ENCODE measurements at places on chromosomes 5 and 9.

- no peak for DNase-seq
Observed at GRCh38 chr5:178110-178509, 13.2 kb upstream of the LRRC14B start.

DNA sequence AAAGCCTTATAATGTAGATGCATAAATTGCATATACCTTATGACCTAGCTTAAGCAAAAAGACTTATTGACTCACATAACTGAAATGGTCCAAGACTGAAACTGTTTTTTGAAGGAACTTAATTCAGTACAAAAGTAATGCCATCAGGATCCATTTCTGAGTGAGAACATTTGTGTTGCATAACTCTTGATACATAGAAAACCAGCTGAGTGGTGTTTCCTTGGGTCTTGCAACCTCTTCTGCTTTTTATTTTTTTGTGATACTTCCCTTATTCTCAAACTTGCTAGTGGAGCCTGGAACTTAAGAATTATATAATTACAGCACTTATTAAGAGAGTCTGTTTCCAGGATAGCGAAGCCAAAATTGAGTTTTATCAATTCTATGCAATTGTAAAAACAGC lies 272.0 kb downstream of the MAN2A1 start:
- DNase-seq, result no peak

GRCh38 chr5:65366655-65367054 lies 115.1 kb downstream of the ADAMTS6 start:
- DNase-seq, result no peak

DNA sequence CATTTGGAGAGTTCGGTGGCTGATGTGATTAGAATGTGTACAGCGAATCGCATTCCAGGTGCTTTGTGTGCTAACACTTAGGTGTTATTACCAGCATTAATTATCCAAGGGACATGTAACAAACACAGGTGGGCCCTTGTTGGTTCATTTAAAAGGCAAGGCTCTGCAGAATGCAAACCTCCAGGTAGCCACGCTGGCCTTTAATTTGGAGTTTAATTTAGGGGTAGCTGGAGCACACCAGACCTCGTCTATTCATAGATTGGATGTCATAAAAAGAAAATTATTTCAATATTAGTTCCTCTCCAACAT lies 191.1 kb downstream of the MAT2B start:
- DNase-seq, result no peak

DNA sequence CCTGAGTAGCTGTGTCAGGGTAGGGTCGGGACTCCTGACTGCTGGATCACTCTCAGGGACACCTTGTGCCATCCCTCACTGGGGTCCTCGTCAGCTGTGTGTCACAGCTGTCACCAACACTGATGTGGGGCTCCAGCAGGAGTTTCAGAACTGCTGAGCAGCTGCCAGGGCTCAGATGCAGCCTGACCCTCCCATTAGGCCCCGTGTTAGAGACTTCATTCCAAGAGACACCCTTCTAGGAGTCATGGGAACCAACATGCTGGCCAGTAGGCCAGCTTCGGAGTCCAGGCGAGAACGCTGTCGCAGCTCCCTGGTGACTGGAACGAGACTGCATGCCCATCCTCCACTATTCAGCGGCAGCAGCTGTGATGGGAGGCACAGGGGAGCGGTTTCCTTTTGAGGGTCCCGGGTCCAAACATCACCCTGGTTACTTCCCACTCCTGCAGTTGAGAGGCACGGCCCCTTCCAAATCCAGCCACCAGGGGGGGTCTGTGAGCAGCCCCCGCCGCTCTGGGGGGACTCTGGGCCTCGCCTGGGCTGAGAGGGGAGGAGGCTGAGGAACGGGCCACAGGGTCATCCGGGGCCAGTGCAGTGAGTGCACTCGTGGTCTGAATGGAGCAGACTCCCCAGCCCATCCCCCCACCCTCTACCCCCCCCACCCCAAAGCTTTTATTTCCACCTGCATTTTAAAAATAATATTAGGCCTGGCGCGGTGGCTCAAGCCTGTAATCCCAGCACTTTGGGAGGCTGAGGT lies 12.6 kb upstream of the TCF7 start:
- DNase-seq, result peak; percentile 62

DNA sequence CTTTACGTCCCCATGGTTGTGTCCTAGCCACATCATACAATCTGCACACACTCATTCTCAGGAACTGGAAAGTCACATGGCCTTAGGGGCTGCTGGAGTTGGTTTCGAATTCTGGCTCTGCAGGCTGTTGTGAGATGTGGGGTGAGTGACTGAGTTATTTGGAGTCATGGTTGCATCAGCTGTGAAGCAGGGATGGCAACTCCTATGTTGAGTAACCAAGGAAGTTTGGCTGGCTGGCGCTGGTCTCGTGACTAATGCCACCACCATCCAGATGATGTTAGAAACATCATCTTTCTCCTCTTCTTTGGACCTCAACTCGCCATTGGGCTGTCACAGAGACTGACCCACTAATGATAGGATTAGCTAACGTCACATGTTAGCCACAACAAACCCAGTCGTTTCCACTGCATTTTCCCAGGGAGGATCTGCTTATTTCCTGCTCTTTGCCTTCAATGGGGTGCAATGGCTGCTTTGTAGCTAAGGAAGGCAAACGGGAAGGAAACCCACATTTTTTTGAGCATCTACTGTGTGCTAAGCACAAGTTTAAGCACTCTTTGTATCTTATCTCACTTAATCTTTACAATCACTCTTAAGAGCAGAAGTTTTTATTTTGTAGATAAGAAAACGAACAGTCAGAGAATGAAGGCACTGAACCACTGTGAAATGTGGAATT lies 78.1 kb upstream of the UBTD2 start:
- peak; percentile 27 for DNase-seq

- DNase-seq, result no peak
Observed at GRCh38 chr5:54895816-54896341, 89.5 kb downstream of the ESM1 start.

- DNase-seq, result no peak
Observed at GRCh38 chr5:41840251-41840650, 30.0 kb downstream of the OXCT1 start.

DNA sequence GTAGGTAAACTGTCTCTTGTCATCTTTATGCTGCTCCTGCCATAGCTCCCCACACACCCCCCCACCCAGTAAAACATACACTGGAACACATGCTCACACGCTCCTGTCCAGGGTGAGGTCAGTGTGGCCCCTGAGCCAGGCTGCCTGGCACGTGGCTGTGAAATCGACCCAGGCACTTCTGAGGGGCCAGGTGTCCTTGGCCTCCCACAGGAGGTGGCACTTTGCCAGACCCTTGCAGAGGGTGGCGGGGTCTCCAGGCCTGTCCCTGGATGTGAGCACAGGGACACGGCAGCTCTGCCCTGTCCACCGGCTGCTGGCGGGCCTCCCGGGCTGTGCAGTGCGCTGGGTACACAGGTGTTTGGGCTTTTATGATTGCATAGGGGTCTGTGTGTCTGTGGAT lies 10.0 kb upstream of the CRB2 start:
- DNase-seq, result no peak

DNA sequence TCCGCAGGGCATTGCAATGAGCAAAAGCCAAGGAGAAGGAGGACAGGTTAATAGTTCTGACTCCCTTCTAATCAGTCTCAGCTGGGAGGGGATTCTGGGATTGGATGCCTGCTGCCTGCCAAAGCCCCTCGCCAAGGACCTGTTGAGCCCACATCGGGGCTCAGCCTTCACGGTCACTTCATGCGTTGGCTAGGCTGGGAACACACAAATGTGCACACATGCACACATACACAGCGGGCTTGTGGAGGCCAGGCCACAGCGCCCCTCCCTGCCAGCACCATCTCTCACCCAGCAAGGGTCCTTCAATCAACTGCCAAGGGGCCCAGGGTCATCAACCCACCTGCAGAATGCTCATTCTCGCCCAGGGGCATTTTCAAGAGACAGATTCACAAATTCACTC lies 113.9 kb downstream of the C5orf15 start:
- no peak for DNase-seq

DNA sequence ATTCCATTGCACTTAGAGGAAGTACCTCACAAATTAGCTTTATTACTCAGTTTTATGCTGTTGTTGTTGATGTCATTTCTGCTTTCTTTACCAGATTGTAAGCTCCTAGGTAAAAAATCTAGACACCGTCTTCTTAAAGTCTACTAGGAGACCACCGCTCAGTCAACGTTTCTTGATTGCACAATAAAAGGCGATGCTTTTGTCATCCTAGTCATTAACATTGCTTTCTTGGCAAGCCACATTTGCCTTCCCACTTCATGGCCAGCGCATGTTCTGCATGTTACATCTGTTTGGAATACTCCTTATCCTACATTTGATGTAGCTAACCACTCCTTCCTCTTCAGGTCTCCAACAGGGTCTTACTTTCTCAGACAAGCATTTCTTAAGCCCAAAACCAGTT lies 464.0 kb upstream of the TUSC1 start:
- DNase-seq, result no peak

GRCh38 chr5:106454651-106455415 lies 1215.9 kb downstream of the EFNA5 start:
- DNase-seq, result no peak

GRCh38 chr5:53350368-53350767 lies 130.1 kb upstream of the FST start:
- DNase-seq, result no peak

GRCh38 chr5:91787718-91788117 lies 404.6 kb upstream of the ARRDC3 start:
- DNase-seq, result no peak

- DNase-seq, result no peak
Observed at GRCh38 chr9:89759572-89759971, 154.8 kb downstream of the GADD45G start.

DNA sequence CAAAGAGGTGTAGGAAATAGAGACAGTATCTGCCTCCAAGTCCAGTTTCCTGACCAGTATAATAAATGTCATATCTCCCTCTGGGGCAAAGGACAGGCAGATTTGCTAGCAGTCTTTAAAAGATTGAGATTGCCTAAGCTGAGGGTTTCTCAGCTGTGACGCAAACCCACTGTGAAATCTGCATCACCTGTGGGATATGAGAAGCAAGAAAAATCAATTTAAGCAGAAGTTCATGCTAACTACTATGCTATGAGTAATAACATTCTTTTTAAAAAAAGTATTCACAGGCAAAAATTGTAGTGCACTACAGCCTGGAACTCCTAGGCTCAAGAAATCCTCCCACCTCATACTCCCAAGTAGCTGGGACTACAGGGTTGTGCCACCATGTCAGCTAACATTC lies 168.1 kb upstream of the POC5 start:
- DNase-seq, result no peak

DNA sequence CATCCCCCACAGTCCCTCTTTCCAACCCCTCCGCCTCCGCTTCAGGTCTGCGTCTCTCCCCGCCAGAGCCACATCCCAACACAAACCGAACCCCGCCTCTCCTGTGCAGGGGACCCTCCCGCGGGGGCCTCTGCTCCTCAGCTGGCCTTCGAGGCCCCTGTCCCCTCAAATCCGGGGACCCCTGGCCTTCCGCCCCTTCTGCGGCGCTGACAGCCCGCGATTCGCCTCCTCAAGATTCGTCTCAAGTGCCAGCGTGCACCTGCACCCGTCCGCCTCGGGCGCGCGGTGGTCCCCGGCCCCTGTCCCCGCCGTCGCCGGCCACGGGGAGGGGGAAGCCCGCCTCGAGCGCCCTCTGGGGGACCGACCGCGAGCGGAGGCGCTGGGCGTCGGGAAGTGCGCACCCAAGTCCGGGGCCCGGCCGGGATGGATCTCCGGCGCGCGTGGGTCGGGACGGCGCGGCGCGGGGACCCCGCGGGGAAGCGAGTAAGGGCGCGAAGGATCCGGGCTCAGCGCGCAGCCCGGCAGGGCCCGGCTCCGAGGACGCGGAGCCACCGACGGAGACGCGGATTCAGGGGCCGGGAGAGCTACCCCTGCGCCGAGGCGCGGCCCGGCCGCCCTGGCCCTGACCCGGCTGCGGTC lies 623 bp downstream of the FLT4 start:
- no peak for DNase-seq

DNA sequence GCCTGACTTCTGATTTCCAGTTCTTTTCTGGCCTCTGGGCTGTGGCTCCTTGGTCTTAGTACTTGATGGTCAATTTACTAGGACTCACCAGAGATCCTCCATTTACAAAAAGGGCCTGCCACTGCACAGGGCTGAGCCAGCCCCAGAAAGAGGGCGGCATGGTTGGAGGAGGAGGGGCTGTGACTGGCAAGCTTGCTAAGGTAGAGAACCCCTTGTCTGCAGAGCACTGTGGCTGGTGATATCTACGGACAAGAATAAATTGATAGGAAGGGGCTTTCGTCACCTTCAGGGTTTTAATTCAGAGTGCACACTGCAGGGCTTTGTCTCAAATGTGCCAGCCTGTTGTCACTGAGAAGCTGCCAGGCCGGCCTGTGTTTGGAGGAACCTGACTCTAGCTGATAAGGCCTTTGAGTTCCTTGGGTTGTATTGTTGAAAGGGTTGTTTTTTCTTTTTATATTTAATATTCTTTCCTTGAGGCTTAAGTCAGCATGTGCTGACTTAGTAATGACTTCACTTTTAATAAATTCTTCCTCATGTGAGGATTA lies 15.1 kb downstream of the SLC22A5 start:
- DNase-seq, result no peak

DNA sequence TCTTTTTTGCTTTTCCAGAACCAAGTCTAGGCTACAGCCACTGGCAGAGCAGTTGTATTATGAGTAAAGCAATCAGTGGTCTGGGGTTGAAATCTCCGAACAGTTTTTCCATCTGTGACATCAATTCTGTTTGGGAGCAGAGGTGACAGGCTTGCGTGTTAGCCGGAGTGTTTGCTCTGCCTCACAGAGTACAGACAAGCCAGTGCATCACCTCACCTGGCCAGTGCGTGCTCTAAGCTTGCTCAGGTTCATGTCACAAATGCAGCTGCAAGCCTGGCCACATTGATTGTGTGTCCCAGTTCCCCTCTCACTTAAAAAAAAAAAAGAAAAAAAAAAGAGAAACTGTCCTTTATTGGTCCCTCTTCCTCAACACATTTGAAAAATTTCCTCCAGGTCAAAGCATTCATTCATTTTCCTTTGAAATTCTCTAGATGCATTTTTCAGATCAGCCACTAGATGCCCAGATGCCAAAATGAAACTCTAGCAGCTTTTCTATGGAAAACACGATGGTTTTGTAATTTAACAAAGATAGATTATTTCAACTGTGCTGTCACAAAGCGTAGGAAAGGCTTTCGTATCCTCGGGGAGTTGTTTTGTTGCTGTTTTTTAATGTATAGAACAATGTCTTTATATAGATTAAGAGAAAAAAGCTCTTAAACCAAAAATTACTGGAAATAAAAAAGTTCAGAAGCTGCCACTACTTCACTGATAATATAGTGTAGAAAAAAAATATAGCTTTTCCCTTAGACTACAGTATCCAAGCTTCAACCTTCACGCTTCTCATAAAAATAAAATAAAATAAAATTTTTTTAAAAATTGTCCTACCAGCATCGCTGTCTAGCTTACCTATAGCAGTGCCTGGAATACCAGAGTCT lies 585.5 kb downstream of the TLE1 start:
- no peak for DNase-seq

DNA sequence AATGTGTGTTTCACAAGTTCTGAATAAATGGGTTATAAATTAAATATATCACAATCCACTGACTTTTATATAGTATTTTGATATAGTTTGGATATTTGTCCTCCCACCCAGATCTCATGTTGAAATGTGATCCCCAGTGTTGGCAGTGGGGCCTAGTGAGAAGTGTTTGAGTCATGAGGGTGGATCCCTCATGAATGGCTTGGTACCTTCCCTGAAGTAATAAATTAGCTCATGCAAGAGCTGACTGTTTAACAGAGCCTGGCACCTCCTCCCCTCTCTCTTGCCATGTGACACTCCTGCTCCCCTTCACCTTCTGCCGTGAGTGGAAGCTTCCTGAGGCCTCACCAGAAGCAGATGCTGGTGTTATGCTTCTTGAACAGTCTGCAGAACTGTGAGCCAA lies 127.9 kb upstream of the PALM2AKAP2 start:
- no peak for DNase-seq

All from stimulated activated naive CD4-positive, alpha-beta T cell treated with Interleukin-2 at 50 U/mL for 16 hours (primary cell).